ENCODE measurements at places on chromosomes 3 and 15.
A peak's percentile ranks its signal among the peaks of the same experiment; 100 is the strongest.

DNA sequence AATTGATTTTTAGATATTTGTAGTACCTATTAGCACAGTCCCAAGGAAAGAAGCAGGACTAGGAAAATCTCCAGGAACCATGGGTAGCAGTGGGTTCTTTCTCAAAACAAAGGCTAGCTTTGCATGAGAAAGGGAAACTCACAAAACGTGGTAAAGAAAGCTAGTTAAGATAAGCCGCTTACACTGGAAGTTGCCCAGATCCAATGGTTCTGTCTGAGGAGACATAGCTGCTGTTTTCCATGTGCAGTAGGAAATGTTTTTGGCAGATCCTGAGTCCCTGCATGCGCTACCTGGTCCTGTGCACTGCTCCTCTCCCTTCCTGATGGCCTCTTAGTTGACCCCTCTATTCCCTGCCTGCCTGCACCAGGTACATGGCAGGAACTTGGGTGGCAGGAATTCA lies 60.4 kb downstream of the TFG start:
- no peak for DNase-seq

GRCh38 chr3:115823083-115823482 lies 199.8 kb downstream of the GAP43 start:
- DNase-seq, result no peak

DNA sequence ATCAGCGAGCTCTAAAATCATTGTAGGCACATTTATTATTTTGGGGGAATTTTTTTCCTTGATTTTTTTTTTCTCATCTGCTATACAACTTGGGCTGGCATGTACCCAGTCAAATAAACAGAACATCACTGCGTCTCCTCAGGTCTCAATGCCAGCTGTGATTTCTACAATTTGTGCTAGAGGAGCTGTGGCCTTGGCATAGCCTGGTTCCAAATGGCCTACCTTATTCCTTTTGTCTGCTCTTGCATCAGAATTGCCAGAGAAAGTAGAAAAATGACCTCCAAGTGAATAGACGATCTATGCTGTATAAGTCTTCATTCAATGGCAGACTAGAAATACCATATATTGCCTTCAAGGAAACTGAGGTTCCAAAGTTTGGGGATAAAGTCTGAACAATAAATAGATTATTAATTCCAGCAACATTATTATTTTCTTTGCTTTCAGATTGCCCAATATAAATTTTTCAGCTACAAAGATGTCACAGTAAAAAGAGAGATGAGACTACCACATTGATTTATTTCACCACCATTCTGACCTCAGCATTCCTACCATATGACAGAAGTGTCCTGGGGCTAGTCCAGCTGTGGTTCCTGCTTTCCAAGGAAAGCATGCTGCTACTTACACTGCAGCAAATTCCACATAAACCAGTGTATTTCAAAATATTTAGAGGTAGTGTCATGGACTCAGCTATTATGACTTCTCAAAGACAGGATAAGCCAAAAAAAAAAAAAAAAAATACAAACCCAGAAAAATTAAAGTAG lies 493.9 kb upstream of the ZNF385D start:
- peak; percentile 83 for DNase-seq

DNA sequence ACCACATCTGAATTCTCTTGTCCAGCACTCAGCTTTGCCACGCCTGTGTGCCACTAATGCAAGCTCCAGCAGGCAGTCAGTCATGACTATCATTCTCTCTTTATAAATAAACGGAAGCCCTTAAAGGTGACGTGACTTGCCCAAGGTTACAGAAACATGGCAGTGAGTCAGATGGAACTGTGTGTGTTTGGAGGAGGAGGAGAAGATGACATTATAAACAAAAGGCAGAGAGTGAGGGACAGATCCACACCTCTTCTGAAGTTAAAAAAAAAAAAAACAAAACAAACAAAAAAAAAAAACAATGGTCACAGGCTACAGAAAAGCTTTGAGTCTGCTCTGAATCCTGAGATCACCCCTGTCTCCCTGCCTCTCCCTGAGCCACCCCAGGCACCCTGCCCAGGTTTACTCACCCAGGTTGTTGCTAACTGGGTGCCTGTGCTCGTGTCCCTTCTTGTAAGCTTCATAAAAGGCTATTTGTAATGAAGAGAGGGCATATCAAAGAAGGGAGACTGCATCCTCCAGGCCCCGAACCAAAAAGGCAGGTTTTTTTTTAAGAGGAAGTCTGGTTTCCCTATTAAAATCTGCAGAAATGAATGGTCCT lies 119.7 kb upstream of the PHLDB2 start:
- no peak for DNase-seq

DNA sequence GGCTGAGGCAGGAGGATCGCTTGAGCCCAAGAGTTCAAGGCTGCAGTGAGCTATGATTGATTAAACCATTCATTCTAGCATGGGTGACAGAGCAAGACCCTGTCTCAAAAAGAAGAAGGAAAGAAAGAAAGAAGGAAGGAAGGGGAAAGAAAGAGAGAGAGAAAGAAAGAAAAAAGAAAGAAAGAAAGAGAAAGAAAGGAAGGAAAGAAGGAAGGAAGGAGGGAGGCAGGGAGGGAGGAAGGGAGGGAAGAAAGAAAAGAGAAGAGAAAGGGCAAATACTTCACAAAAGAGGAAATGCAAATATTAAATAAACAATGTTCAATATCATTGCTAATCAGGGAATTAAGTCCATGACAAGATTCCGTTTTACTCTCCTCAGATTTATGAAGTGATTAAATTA lies 4.0 kb upstream of the KIF7 start:
- DNase-seq, result no peak

DNA sequence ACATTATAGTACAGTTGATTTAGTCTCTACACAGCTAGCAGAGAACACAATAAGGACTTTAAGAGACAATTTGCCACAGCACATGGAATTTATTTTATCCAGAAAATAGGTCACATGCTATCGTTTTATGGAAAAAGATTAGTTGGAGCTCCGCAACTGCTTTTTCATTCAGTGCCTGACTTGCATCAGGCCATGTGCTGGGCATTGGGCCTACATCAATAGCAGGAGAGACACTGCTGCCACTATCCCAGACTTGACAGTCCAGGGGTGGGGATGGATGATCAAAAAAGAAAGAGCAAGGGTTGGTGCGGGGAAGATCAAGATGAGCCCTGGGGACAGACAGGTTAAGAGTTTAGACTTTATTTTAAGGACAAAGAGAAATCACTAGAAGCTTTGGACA lies 75.2 kb upstream of the C3orf80 start:
- no peak for DNase-seq

GRCh38 chr3:159904911-159905310 lies 83.7 kb upstream of the IL12A start:
- DNase-seq, result no peak

- no peak for DNase-seq
These were observed 92.0 kb downstream of the TMEM108 start for GRCh38 chr3:133130168-133130567.

GRCh38 chr3:104547031-104547430 lies 819.7 kb upstream of the ALCAM start:
- DNase-seq, result no peak

DNA sequence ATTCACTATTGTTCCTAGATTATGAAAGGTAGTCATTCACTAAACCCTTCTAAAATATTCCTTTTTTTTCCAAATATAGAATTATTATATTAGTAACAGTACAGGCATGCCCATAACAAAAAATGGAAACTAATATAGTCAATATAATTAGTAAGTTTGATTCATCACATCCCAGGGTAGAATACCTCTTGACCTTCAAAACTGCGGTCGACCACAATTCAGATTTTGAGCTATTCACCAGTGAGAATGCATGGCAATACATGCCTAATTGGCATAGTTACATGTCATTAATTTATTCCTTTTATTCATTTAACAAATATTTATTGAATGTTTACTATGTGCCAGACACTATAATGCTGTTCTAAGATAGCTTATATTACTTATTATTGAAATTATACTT lies 98.0 kb downstream of the CHL1 start:
- no peak for DNase-seq

DNA sequence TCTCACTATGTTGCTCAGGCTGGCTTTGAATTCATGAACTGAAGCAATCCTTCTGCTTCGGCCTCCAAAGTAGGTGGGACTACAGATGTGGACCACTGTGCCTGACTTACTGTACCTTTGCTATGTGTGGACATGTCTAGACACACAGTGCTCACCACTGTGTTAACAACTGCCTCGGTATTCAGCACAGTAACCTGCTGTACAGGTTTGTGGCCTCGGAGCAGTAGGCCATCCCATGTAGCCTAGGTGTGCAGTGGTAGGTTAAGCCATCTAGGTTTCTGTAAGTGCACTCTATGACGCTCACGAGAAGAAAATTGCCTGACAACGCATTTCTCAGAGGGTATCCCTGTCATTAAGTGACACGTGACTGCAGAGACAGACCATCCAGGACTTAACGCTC lies 70.3 kb downstream of the TAMM41 start:
- DNase-seq, result no peak

DNA sequence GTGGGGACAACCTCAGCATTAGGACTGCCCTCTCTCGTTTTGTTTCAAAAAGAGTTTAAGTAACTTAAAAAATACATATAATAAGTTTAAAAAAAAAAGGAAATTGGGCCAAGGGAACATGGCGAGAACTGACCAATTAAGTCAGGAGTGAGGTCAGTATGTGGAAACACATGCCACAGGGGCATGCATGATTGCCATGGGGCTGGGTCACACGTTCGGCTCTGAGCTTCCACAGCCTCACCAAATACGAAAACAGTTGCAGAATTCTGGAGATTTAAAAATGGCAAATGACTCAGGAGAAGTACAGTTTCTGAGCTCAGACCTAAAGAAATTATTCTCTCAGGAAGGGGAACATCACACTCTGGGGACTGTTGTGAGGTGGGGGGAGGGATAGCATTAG lies 24.1 kb downstream of the PDE8A start:
- DNase-seq, result no peak

GRCh38 chr15:67181221-67181639 lies 73.2 kb downstream of the AAGAB start:
- DNase-seq, result peak; percentile 13

GRCh38 chr3:172749230-172749965 lies 1.1 kb upstream of the ECT2 start:
- DNase-seq, result peak; percentile 37

DNA sequence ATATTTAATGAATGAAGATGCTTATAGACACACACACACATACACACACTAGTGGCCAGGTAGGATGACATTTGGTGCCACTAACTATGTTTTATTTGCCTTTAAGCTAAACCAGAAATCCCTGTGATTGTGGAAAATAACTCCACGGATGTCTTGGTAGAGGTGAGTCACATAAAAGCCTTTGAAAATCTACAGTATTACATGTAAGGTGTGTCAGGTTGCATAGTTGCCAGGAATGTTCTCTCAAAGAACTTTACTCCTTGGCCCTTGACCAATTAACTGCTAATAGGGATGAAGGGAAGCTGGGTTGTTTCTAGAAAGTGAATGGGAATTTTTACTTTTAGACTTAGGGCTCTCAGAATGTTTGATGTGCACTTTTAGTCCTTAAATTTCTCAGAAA lies 9.9 kb downstream of the ZBED2 start:
- no peak for DNase-seq

All from femur (tissue), 1 donor.